Endothelial cell of umbilical vein (primary cell): ENCODE measurements at places on chromosomes 13 and 19. TPM values are rescaled to one million over a fixed set of nuclear protein-coding genes. Genes with fewer than 3 reads are reported as not detected.

GRCh38 chr13:73741742-73742141 lies 392.5 kb downstream of the KLF12 start:
- H3K27ac ChIP-seq = no peak overlapping the region
- no peaks in the 10 kb centered on the region for H3K4me1 ChIP-seq
- DNase-seq = no peak
- H3K4me3 ChIP-seq = no peak overlapping the region
- no peaks in the 10 kb centered on the region for H3K36me3 ChIP-seq
- no peaks in the 10 kb centered on the region for H3K27me3 ChIP-seq

DNA sequence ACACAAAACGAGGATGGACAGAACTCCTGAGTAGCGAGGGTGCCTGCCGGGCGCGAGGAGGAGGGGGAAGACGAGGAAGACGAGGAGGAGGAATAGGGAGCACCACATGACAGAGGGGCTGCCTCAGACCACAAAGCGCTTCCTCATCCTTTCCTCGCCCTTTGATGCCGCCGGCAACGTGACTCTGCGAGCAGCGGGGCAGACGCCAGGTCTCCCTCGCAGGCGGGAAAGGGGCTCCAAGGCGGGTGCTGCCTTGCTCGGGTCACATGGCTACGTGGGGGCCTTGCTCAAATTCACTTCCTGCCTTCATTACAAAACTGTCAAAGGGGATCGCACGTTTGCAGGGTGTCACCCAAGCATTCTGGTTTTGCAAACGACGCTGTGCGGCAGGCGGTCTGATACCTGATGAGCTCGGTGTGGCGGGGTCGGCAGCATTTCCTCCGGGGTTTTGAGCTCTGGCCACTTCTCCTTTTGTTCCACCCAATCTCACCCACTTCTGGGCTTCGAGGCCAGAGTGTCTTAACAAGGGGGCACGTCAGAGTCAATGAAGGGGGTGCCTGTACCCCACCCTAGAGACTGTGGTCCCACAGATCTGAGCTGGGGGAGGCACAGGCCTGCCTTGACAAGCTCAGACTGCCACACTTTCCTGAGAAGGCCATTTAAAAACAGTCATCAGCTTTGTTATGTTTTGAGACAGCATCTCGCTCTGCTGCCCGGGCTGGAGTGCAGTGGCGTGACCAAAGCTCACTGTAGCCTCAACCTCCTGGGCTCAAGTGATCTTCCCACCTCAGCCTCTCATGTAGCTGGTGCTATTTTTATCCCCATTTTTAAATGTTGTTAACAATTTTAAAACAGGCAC lies 14.9 kb downstream of the MAP2K2 start:
- H3K4me3 ChIP-seq = no peak overlapping the region
- H3K4me1 ChIP-seq = no peaks in the 10 kb centered on the region
- H3K27me3 ChIP-seq = no peaks in the 10 kb centered on the region
- DNase-seq = no peak

GRCh38 chr13:112991609-112992008 lies 22.6 kb downstream of the MCF2L start:
- no peak overlapping the region for H3K27ac ChIP-seq
- no peak overlapping the region for H3K4me3 ChIP-seq
- no peaks in the 10 kb centered on the region for H3K27me3 ChIP-seq
- H3K36me3 ChIP-seq = no peaks in the 10 kb centered on the region
- DNase-seq = no peak
- H3K4me1 ChIP-seq = no peaks in the 10 kb centered on the region

DNA sequence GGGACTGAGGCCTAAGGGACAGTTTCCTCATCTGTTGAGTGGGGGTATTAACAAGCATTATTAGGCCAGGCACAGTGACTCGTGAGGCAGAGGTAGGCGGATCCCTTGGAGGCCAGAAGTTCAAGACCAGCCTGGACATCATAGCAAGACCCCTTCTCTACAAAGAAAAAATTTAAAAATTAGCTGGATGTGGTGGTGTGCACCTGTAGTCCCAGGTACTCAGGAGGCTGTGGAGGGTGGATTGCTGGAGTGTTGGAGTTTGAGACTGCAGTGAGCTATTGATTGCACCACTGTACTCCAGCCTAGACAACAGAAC lies 11.3 kb upstream of the FOSB start:
- H3K27ac ChIP-seq = peak overlapping the region; percentile 90
- peaks cover 14% of the 10 kb centered on the region for H3K4me1 ChIP-seq
- H3K27me3 ChIP-seq = no peaks in the 10 kb centered on the region

- no peak overlapping the region for H3K4me3 ChIP-seq
- no peak for DNase-seq
- H3K27me3 ChIP-seq = no peaks in the 10 kb centered on the region
- H3K36me3 ChIP-seq = no peaks in the 10 kb centered on the region
- no peaks in the 10 kb centered on the region for H3K4me1 ChIP-seq
- no peak overlapping the region for H3K27ac ChIP-seq
These were observed 158.1 kb downstream of the SUCLA2 start for GRCh38 chr13:47843005-47843404.

DNA sequence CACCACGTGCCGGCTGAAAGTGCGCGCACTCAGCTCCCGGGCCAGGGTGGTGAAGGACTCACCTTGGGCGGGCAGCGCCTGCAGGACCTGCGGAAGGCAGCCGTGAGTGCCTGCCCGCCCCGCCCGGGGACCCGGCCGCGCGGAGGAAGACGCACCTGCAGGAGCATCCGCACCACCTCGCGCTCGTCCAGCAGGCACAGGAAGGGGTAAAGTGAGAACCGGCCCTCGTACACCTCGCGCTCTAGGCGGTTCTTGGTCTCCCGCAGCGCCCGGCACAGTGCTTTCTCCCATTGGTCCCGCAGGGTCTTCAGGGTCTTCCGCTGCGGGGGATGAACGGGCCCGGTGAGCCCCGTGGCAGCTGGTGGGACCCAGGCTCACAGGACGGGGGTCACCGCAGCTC lies 10.7 kb downstream of the POLRMT start:
- H3K4me1 ChIP-seq = no peaks in the 10 kb centered on the region
- H3K27ac ChIP-seq = no peak overlapping the region
- no peak for DNase-seq
- no peak overlapping the region for H3K4me3 ChIP-seq
- no peaks in the 10 kb centered on the region for H3K27me3 ChIP-seq

DNA sequence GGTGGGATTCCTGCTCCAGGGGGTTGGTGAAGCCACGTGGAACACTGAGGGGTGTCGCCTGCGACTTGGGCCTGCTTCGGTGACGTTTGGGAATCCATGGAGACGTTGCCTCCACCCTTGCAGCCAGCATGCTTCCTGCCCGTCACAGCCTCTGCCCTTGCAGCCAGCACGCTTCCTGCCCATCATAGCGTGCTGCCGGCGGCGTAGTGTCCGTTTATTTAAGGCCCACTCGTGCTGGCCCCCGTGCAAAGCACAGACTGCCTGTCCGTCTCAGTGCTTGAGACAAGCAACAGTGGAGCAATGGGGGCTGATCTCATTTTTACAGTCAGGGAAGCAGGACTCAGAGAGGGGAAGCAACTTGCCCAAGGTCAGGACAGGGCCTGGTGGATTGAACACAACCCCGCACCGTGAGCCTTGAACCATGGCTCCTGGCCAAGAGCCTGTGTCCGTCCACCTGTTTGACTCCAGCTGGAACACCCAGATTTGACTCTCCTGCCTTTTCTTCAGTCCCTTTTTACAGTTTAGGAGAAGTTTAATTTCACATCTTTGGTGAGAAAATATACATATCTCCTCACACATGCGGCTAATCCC lies 149.6 kb downstream of the TEX29 start:
- no peak overlapping the region for H3K4me3 ChIP-seq
- no peaks in the 10 kb centered on the region for H3K27me3 ChIP-seq
- H3K36me3 ChIP-seq = no peaks in the 10 kb centered on the region
- H3K27ac ChIP-seq = no peak overlapping the region
- H3K4me1 ChIP-seq = no peaks in the 10 kb centered on the region
- DNase-seq = no peak

The TSHZ3 gene
- 0.97 and 1.2 TPM in 2 replicates for polyA plus RNA-seq

The SHD gene
- polyA plus RNA-seq = not detected in 2 replicates

The GPR18 gene
- polyA plus RNA-seq = not detected in 2 replicates

DNA sequence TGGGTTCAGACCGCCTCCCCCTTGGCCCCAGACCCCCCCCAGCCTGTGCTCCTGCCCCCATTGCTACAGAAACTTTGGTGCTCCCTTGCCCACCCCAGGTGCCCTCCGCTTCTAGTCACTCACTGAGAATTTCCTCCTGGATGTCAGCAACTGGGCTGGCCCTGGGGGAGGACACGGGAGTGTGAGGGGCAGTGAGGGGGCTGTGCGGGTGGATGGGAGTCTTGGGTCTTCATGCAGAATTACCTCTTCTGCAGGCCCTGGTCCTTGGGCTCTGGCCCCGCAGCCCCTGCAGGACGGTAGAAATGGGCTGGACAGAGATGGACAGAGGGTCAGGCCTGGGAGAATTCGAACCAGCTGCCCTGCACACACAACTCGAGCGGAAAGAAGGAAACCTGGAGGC lies 4.8 kb downstream of the LILRB5 start:
- peaks cover 18% of the 10 kb centered on the region for H3K4me1 ChIP-seq
- no peaks in the 10 kb centered on the region for H3K27me3 ChIP-seq
- no peak for DNase-seq
- H3K27ac ChIP-seq = no peak overlapping the region
- H3K4me3 ChIP-seq = no peak overlapping the region
